NAMALWA (cell line): ENCODE measurements at places on chromosomes 4 and X.

GRCh38 chr4:127491571-127491970 is 141.2 kb upstream of the INTU start:
- no peak for DNase-seq

DNA sequence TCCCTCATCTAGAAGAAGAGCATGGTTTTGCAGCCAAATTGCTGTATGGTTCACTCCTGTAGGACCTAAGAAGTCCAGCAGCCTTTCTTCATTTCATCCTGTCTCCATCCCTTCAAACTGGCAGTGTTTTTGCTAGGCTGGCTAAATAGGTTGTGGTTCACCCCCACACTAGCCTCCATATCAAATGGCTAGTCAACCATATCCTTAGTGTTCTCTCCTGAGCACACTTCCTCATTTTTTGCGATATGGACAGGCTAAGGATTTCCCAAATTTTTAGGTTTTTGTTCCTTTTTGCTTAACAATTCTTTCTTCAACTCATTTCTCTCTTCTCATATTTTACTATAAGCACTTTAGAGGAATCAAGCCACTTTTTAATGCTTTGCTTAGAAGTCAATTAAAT is 98.8 kb upstream of the NOCT start:
- no peak for DNase-seq

GRCh38 chr4:40811956-40812355 is 62.2 kb downstream of the NSUN7 start:
- no peak for DNase-seq

DNA sequence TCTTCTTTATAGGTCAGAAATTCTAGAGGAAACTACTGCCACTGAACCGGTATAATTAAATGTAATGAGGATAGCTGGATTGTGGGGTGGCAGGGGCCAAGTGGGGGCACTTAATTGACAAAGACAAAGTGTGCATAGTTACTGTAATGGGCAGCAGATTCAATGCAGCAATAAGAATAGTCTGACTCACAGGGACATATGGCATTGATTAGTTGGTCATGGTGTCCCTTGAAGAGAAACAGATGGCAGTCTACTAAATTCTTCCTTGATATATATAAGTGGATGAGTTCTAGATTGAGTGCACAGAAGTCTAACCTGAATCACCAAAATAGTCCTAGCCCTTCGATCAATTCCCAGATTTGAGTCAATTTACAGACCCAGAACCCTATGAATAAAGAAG is 31.6 kb downstream of the ETDC start:
- no peak for DNase-seq

GRCh38 chr4:178693816-178694215 is 1251.6 kb upstream of the AGA start:
- DNase-seq = no peak

DNA sequence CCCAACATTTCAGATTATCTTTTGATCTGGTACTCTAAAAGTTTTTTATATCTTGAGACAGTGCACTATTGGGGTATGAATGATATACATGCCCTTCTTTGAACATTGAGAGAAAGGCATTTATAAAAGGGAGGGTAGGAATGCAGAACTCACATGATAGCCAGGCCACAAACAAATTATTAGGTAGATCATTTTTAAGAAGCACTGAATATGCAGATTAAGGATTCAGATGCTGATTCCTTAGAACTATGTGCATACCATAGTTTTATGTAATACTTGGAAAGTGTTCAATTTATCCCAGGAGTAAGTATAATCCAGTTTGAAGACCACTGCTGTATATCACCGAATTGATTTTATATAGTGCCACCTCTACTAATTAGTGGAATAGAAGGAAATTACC is 18.6 kb downstream of the CEP135 start:
- no peak for DNase-seq

- DNase-seq = no peak
These were observed 78.9 kb upstream of the BMPR1B start for GRCh38 chr4:94678896-94679295.

DNA sequence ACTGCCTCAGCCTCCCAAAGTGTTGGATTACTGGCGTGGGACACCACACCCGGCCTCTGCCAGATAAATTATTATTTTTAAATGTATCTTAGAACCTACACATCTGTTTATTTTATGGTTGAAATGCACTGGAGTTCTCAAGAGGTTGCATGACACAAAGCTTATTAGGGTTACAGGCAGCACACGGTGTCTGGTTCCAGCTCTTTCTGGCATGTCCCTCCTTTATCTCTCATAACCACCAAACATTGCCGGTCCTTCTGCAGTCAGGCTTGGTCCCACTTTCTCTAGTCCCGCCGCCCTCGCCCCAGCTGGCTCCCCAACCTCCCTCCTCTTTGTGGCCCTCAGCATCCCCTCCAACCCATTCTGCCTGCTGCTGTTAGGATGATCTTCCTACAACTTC is 39.7 kb upstream of the SPRY1 start:
- DNase-seq = no peak

GRCh38 chrX:29318012-29318411 is 730.8 kb downstream of the IL1RAPL1 start:
- DNase-seq = no peak

DNA sequence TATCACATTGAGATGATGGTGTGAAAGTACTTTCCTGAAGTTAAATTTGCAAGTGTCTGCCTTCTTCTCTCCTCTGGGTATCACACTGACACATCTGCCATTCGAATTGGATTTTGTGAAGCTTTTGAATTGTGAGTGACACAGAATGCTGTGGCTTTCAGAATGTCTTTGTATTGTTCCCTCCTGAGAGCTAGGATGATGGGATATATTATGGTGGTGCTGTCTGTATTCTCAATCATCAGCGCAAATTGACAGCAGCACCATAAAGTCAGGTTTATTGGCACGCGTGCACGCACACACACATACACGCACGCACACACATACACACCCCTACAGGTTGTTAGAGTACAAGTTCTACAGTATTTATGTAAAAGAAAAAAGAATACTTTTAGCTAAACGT is 143.3 kb downstream of the AWAT2 start:
- no peak for DNase-seq

GRCh38 chr4:62394766-62395165 is 1194.6 kb downstream of the ADGRL3 start:
- DNase-seq = no peak

DNA sequence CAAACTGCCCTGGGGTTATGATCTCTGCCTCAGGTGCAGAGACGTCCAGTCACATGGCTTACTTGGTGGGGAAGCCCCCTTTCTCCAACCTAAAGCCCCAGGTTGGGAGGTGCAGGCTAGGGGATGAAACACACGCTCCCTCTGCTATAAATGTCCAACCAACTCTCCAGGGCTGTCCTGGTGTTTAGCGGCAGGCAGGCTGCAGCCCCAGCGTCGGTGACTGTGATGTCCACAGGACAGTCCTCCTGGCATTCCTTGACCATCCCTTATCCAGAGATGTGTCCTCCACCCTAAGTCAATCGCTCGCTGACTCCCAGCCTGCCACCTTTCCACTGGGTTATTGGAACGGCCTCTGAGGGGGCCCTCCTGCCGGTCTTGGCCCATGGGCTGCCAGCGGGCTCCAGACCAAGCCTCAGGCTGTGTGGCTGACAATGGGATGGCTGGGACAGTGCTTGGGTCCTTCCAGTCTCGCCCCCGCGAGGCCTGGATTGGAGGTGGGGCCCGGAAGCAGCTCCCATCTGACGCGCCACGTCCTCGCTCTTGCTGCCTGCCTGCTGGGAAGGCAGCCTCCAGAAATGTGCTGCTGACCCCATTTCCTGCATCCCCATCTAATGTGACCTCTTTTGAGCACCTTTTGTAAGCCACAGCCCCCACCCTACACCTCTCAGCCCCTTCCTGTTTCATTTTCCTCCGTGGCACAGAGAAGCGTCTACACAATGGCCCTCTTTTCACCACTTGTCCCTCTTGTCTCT is 60.8 kb upstream of the ADRA2C start:
- no peak for DNase-seq

GRCh38 chrX:108439426-108439942 is at the start of gene COL4A5:
COL4A5 (plus strand) TSS chrX:108439838; CDS start chrX:108440126, 288 bp downstream.
- no peak for DNase-seq

- no peak for DNase-seq
These were observed 298.5 kb upstream of the BMP3 start for GRCh38 chr4:80732010-80732409.

- DNase-seq = no peak
These were observed 6.6 kb downstream of the GUCY2F start for GRCh38 chrX:109475174-109475891.

- no peak for DNase-seq
These were observed 116.4 kb downstream of the TSPAN5 start for GRCh38 chr4:98542011-98542410.

DNA sequence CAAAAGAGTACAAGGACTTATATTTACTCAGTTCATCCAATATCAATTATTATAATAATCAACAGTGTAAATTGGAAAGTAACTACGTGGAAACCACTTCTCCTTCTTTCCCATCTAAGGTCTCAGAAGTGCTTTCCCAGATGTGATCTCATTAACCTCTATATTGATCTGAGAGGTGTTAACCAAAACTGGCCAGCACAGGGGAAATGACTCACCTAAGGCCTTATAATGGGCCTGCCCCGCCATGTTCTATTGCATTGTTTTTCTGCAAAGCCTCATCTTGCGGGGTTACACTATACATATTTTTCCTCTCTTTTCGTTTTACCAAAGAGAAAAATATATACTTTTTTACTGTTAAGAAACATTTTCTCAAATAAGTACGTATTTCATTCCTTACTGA is 20.5 kb downstream of the RAB40A start:
- no peak for DNase-seq

DNA sequence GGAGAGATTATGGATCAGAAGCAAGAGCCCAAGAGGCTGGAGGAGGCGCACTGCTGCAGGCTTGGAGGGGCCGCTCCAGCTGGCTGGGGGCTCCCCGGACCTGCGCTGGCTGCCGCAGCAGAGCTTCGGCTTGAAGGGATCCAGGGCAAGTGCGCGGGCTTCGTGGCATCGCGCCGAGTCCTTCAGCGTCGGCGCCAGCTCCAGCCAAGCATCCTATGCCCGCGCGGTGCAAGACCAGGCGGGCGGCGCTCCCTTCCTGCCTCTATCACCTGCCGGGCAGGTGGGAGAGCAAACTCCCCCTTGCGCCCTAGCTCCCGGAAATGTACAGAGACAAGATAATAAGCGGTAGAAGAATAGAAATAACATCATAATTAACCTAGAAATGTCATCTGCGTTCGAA is 10.5 kb upstream of the UCP1 start:
- DNase-seq = no peak

- no peak for DNase-seq
These were observed 150.1 kb upstream of the MAGEB2 start for GRCh38 chrX:30065226-30065625.

- no peak for DNase-seq
These were observed 24.9 kb downstream of the CEP135 start for GRCh38 chr4:55973650-55974049.

GRCh38 chrX:122850326-122850725 is 333.8 kb upstream of the GRIA3 start:
- DNase-seq = no peak

DNA sequence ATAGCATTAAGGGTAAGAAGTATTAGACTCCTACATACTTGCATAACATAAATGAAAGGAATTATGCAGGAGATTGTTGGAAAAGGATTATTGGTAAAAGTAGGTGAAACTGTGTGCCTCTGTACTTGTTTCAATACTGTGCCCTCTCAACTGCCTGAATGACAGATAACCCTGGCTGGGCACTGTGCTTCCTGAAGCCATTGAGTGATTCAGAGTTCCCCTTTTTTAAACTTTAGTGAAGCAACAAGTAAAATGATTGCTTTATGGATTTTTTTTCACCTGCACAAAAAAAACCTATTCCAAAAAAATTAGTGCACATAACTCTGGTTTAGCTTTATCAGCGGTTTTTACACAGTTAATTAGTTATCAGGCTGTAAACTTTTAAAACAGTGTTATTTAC is 204.8 kb downstream of the TRAM1L1 start:
- no peak for DNase-seq

DNA sequence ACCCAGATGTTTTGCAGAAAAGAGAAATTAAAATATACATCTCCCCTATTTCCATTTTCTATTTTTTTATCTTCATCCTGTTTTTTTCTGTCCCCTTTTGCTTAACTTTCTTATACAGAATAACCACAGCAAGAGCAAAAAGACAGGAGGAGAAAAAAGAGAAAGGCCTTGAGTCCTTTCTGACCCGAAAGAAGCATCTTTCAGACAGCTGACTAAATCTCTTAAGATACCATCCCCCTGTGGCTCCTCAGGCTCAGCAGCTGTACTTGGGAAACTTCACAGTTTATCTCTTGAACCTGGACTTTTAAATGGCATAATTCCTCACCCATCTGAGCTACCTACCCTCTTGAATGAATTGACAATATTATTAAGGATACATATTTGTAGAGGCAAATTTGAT is 100.2 kb downstream of the FIP1L1 start:
- DNase-seq = no peak

- no peak for DNase-seq
These were observed 54.0 kb downstream of the SLC9A7 start for GRCh38 chrX:46704767-46705386.

DNA sequence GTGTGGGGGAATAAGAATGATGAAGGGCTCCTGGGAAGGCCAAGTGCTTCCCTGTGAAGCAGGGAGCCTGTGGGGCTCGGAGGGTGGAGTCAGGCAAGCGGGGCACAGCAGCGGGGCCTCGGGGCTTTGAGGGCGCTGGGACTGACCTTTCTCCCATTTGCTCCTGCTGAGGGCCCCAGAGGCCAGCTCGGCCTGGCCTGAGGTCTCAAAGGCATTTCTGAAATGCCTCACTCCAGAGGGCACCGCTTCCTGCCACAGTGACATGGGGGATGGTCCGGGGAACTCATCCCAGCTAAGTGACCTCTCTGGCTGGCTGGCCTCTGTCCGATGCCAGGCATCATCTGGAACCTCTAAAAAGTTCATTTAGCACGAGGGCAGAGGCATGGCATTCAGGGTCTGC is 98.8 kb upstream of the STX18 start:
- no peak for DNase-seq

DNA sequence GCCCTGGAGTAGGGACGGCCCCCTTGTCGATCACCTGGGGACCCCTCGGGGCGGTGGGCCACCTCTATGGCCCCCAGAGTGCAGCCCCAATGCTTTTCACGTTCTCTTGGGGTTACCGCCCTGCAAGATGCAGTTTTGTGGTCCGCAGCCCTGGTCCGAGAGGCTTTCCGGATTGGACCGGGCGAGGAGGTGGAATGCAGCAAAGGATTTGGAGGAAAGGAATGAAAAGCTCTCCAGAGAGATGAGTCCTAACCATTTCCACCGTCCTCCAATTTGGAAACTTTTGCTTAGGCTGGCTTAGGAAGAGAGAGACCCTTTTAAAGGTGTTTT is 601 bp downstream of the SLC25A43 start:
- DNase-seq = no peak

DNA sequence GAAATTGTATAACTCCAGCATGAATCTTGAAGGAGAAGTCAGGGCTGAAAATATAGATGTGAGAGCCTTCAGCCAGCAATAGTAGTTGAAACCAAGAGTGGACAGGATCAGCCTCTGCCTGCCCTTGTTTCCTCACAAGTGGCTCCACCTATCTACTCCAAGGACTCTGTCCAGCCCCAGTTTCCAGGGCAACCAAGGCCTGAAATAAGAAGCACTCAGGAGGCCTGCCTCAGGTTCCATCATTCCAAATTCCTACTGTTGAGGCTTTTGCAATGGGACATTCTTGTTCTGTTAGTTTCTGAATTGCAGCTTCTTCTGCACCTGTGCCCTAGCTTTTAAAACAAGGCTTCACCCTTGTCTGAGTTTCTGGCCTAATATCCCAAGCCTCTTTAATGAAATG is 41.6 kb downstream of the TRPC5OS start:
- DNase-seq = no peak

- no peak for DNase-seq
These were observed 117.9 kb downstream of the COL25A1 start for GRCh38 chr4:109184491-109184961.
